Spinal cord (tissue), 10 donors: ENCODE measurements at places on chromosomes 4 and X. TPM values are rescaled to one million over a fixed set of nuclear protein-coding genes. Genes with fewer than 3 reads are reported as not detected.

DNA sequence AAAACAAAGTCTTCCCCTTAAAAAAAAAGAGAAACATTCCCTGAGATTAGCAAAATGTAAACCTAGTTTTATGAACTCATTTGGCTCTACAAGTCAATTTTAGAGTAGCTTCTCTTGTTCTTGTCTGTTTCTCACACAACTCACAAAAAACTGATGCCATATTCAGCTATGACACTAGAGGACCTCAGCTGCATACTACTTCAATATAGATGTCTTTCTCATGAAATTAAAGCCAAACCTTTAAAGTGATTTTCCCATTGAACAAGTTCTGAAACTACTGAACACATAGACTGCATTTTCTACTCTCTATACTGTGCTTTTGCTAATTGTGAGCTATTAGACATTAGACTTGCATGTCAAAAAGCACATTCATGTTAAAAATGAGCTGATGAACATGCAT is 49.8 kb downstream of the TBCK start:
- DNase-seq, result peak; percentile 9

- no peak for DNase-seq
Measured at GRCh38 chrX:19893727-19894126, 6.3 kb upstream of the SH3KBP1 start.

DNA sequence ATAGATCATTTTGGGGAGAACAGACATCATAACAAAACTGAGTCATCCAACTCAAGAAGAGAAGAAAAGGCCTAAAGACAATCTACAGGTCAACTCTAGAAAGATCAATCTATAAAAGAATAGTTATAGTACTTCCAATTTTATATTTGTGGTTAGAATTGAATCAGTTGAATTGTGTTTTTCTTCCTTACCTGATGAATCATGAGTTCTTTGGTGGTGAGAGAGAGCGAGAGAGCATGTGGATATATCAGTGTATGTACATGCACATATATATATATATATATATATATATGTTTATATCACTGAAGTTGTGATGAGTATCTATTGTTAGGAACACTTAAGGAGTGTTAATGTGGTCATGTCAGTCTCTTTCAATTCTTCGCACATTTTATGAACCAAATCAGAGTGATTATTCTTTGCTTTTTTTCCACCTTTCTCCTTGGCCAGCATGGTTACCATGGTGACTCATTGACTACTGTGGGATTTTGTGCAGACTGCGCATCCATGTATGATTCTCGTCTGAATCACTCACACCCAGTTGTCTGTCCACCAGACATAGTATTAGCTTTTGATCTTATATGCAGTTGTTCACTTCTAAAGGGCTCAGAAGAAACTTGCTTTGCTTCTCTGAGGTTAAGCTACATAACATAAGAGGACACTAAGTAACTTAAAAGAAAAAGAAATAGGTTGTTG is 90.4 kb upstream of the RAB40AL start:
- DNase-seq, result no peak

Gene CAPN6
- polyA plus RNA-seq, result 6.8 TPM

Gene ZFYVE28
- polyA plus RNA-seq, result 13.9 TPM

DNA sequence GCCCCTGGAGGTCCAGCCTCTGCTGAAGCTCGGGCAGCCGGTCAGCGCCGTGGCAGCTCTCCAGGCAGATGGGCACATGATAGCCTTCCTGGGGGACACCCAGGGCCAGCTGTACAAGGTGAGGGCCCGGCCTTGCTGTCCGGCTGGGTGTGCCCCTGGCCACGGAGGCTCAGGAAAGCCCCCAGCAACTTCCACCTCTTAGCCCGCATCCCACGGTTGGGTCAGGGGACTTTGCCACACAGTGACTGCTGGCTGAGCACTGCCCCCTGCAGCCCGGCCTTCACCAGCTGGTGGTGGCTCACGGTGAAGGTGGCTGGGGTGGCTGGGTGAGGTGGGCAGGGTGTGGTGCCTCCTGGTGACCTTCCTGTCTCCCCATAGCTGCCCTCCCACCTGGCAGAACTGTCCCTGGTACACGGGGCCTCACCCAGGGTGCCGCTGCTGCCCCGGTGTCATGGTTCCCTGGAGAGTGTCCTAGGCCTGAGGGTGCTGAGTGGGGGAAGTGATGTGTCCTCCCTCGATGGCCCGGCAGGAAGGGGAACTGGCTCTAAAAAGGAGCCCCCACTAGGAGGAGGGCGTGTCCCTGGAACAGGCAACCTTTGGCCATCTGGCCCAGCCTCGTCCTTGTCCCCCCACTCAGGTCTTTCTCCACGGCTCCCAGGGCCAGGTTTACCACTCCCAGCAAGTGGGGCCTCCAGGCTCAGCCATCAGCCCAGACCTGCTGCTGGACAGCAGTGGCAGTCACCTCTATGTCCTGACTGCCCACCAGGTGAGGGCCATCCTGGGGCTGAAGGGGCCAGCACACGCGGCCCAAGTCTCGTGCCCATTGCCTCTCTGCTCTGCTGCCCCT is 4.5 kb downstream of the PLXNB3 start:
- no peak for DNase-seq

DNA sequence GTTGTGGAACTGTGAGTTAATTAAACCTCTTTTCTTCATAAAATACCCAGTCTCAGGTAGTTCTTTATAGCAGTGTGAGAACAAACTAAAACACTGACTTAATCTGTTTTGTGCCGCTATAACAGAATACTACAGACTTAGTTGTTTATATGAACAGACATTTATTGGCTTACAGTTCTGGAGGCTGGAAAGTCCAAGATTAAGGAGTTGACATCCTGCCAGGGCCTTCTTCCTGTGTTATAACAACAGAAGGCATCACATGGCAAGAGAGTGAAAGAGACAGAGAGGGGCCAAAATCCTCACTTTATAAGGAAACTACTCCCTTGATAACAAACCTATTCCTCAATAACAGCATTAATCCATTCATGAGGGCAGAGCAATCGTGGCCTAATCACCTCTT is 42.5 kb upstream of the KCNIP4 start:
- DNase-seq, result no peak

GRCh38 chrX:114591121-114591520 is 7.2 kb downstream of the HTR2C start:
- no peak for DNase-seq
